ENCODE measurements at places on chromosomes 2 and 18. TPM values are rescaled to one million over a fixed set of nuclear protein-coding genes. Genes with fewer than 3 reads are reported as not detected.

DNA sequence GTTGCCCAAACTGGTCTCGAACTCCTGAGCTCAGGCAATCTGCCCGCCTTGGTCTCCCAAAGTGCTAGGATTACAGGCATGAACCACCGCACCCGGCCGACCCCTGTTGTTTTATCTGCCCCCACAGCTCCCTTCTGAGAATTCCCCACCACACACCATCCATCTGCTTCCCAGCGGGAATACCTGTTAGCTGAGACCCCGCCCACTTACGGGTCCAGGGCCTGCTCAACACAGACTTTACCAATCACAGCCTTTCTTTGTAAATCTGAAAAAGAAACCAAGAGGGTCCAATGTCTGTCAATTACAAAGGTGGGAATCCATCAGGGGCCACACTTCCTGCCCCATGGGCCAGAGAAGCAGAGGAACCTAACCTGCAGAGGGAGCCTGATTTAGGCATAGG is 14.2 kb upstream of the CABLES1 start:
- H3K36me3 ChIP-seq = no peaks in the 10 kb centered on the region
- DNase-seq = no peak
- peaks cover 12% of the 10 kb centered on the region for H3K4me1 ChIP-seq
- H3K27me3 ChIP-seq = no peaks in the 10 kb centered on the region
- no peak overlapping the region for H3K4me3 ChIP-seq

DNA sequence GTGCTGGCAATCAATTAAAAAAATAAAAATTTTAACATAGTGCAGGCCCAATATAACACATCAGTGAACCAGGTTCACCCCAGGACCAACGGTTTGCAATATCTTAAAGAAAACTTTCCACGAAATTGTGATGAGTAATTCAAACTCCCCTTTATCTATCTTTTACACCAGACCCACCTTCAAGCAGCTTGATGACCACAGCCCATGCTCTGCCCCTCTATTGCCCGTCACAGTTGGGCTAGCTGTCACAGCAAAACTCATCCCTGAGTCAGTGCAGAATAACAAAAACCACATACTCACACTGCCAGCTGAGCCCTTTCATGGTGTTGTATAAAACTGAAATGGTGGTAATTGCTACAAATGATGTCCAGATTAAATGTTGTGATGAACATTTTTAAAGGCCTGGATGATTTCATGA is 112.5 kb upstream of the CREB1 start:
- no peaks in the 10 kb centered on the region for H3K36me3 ChIP-seq
- peaks cover 9% of the 10 kb centered on the region for H3K4me1 ChIP-seq
- H3K27ac ChIP-seq = no peak overlapping the region
- peaks cover 5% of the 10 kb centered on the region for H3K27me3 ChIP-seq

BCL11A gene
- total RNA-seq = 47.9 TPM

- peaks cover 40% of the 10 kb centered on the region for H3K4me1 ChIP-seq
- peak overlapping the region; percentile 98 for H3K27ac ChIP-seq
- DNase-seq = no peak
- peaks cover 3% of the 10 kb centered on the region for H3K36me3 ChIP-seq
- H3K4me3 ChIP-seq = peak overlapping the region; percentile 96
- H3K27me3 ChIP-seq = peaks cover 37% of the 10 kb centered on the region
Measured at GRCh38 chr2:66430505-66431273, 4.2 kb upstream of the MEIS1 start.

DNA sequence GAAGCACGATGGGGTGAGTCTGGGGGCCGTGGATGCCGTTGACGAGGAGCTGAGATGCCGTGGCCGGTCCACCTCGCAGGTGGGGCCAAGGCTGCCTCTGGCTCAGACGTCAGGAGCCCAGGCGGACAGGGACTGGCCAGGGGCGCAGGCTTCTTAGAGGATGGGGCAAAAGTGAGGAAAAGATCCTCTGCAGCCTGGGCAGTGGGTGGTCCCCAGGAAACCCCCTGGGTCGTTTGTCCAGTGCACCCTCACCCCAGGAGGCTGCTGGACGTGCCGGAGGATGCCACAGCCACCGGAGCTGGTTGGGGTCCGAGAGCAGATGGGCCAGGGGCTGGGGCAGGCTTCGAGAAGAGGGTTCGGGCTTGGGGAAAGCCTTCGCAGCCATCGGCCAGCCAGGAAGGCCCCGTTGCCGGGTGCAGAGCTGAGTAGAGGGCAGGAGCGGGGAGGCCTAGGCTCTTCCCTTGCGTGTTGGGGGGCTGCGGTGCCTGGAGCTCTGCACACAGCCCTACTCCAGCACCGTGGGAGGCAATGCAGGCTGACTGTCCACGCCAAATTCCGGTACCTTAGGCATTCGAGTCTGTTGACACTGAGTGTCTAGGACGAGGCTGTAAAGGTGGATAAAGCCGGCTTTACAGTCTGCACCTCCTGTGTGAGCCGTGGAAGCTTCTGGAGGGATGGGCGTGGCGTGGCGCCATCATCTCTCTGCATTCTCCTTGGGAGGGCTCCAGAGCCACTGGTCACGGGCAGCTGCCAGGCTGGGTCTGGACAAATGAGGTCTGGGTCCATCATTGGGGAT is 18.8 kb downstream of the GPC1 start:
- peak overlapping the region; percentile 92 for H3K4me3 ChIP-seq
- peak overlapping the region; percentile 98 for H3K27ac ChIP-seq
- no peak for DNase-seq
- H3K4me1 ChIP-seq = peaks cover 23% of the 10 kb centered on the region
- peaks cover 24% of the 10 kb centered on the region for H3K27me3 ChIP-seq
- peaks cover 4% of the 10 kb centered on the region for H3K36me3 ChIP-seq

DNA sequence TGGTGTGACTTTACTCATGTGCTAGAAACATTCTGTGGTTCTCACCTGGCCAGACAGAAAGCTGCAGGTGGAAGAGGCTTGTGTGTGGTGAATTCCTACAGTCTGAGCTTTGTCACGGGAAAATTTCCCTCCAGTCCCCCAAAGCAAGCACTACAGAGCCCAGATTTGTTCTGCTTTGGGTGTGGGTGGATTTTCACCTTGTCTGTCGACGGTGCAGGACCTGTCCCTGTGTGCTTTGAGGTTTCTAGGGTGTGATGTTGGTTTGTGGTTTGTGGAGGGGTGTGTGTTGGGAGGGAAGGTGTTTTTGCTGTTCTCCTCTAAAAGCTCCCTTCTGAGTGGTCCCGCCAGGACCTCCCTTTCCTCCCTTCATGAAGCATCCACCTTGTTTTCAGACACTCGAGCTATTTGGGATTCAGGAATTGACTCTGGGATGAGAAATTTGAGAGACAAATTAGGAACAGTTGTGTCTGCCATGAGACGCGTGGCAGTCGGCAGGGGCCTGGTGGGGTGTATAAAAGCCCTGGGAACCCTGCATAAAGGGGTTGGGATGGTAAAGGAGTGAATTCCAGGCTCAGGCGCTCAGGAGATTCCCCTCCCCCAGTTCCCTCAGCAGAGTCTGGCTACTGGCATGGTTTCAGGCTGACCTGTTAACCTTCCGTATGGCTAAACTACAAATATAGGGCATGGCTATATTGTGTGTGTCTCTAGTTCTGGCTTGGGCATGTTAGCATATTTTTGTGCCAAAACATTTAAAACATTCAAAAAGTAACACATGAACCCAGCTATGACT is 65.5 kb downstream of the DGKD start:
- H3K4me1 ChIP-seq = peaks cover 31% of the 10 kb centered on the region
- peaks cover under 1% of the 10 kb centered on the region for H3K36me3 ChIP-seq
- DNase-seq = peak; percentile 43
- H3K27me3 ChIP-seq = no peaks in the 10 kb centered on the region
- H3K4me3 ChIP-seq = peak overlapping the region; percentile 53

DNA sequence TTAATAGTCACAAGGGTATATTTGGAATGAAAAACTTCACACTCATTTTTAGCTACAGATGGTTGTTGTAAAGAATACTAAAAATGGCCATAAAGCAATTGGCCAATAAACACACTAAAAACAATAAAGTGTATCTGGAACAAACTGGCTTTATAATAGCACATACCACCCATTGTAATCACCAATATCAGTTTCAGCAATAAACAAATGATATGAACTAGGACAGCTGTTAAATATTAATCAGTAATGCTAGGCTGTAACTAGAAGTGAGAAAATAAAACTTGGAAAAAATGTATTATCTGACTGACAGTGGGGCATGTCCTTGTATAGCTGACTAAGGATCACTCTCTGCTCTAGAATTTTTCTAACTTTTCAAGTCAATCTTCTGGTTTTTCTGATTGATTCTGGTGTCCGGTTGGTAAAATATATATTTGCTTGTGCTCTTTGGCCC is 312.5 kb downstream of the RND3 start:
- no peaks in the 10 kb centered on the region for H3K27me3 ChIP-seq
- no peak for DNase-seq
- no peaks in the 10 kb centered on the region for H3K36me3 ChIP-seq
- peaks cover 8% of the 10 kb centered on the region for H3K4me1 ChIP-seq
- peak overlapping the region; percentile 33 for H3K27ac ChIP-seq
- H3K4me3 ChIP-seq = no peak overlapping the region

- H3K36me3 ChIP-seq = peaks cover 30% of the 10 kb centered on the region
- H3K27ac ChIP-seq = no peak overlapping the region
- no peaks in the 10 kb centered on the region for H3K27me3 ChIP-seq
Measured at GRCh38 chr2:126676221-126677175, 20.5 kb downstream of the GYPC start.

SP100 gene
- 41.8 TPM for total RNA-seq

DNA sequence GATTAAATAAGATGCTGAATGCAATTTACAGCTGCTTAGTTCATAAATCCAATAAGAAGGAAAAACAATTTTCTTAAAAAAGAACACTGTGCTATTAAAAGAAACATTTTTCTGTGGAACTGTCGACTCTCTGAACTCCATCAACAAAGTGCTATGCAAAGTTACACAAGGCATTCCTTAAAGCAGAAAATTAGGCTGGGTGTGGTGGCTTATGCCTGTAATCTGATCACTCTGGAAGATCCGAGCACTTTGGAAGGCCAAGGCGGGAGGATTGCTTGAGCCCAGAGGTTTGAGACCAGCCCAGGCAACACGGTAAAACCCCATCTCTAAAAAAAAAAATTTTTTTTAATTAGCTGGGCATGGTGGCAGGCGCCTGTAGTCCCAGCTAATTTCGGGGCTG is 13.0 kb downstream of the MCM6 start:
- no peak overlapping the region for H3K4me3 ChIP-seq
- no peaks in the 10 kb centered on the region for H3K27me3 ChIP-seq
- no peaks in the 10 kb centered on the region for H3K4me1 ChIP-seq
- peaks cover 40% of the 10 kb centered on the region for H3K36me3 ChIP-seq

AQP12B gene
- 0.10 TPM for total RNA-seq

SCN7A gene
- 1.8 TPM for total RNA-seq

LOXHD1 gene
- not detected for total RNA-seq

GKN2 gene
- total RNA-seq = not detected

GRCh38 chr2:23452853-23453420 is 68.0 kb downstream of the KLHL29 start:
- no peaks in the 10 kb centered on the region for H3K27me3 ChIP-seq
- no peak for DNase-seq
- no peak overlapping the region for H3K27ac ChIP-seq
- H3K4me3 ChIP-seq = no peak overlapping the region
- peaks cover 3% of the 10 kb centered on the region for H3K36me3 ChIP-seq

DNA sequence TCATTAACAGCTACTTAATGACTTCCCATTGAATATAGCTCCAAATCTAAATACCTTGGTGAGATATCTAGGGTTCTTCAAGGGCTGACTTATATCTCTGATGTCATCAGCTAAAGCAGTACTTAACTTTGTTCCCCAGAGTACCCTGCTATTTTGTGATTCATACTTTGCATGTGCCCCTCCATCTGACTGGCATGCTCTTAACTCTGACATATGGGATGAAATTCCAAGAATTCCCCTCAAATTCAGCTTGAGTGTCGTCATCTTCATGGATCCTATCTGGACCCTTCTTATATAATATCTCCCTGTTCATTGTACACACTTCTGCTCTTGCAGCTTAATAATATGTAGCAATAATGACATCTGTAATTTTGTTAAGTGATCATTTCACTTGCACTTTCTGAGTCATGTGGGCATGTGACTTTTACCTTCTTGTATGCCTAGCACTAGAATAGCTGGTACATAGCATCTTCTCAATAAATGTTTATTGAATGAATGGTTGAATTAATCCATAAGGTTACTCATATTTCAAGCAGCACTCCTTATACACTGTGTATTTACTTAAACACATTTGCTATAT is 172.9 kb downstream of the WDR7 start:
- peaks cover 5% of the 10 kb centered on the region for H3K36me3 ChIP-seq
- no peak for DNase-seq
- no peaks in the 10 kb centered on the region for H3K4me1 ChIP-seq
- no peaks in the 10 kb centered on the region for H3K27me3 ChIP-seq

GRCh38 chr2:215171796-215172195 is 33.4 kb upstream of the ABCA12 start:
- no peak overlapping the region for H3K4me3 ChIP-seq
- no peaks in the 10 kb centered on the region for H3K4me1 ChIP-seq
- no peak for DNase-seq
- H3K27ac ChIP-seq = no peak overlapping the region

GRCh38 chr2:73823916-73824523 is 4.7 kb upstream of the STAMBP start:
- H3K4me3 ChIP-seq = no peak overlapping the region
- H3K4me1 ChIP-seq = peaks cover 5% of the 10 kb centered on the region
- H3K36me3 ChIP-seq = no peaks in the 10 kb centered on the region
- no peak for DNase-seq
- H3K27ac ChIP-seq = no peak overlapping the region
- peaks cover 49% of the 10 kb centered on the region for H3K27me3 ChIP-seq

GRCh38 chr2:122755281-122755780 is 999.9 kb downstream of the TSN start:
- DNase-seq = no peak
- no peaks in the 10 kb centered on the region for H3K36me3 ChIP-seq
- no peak overlapping the region for H3K4me3 ChIP-seq
